ENCODE measurements at places on chromosomes 12 and 14.

DNA sequence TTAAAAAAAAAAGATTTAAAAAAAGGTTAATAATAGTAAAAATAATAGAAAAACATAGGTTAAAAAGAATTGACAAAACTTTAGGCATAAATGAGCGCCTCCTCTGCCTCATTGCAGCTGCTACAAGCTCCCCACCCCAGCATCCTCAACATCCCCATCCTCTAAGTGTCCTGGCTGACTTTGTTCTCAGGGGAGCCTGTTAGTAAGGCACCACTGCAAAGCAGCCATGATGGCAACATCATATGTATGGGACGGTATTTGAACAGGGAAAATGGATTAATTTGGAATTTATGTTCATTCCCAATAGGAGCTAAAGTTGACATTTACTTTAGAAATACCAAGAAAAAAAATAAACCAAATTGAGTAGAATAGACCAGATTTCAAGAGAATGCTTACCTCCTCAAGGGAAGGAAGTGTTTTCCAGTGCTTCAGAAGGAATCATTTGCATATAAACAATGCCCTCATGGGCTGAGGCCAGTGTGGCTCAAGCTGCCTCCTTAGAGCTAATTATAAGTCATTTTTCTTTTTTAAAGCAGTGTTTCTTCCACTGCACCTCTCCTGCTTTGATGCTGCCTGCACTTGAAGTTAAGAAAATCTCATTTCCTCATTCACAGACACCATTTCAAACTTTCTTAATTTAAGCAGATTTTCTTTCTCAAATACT, 59.6 kb downstream of the DACT1 start:
- DNase-seq: no peak

DNA sequence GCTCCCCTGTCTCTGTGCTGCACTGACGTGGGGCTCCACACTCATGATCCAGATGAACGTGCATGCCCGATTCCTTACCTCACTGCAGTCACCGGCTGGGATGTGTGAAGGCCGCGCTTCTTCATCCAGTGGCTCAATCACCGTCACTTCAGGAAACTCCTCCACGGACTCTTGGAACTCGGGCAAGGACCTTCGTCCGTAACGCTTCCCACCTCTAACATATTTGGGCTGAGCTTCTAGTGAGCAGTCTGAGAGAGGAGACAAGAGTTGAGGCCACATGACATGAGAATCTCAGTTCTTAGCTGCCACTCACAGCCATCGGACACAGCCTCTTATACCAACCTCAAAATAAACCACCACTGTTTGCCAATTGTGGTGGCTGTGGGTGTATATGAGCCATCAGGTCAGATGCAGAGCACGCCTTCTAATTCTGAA, 38.3 kb downstream of the NIN start:
- no peak for DNase-seq

- DNase-seq: no peak
Observed at GRCh38 chr12:51409846-51410245, 14.8 kb upstream of the SLC4A8 start.

GRCh38 chr14:34797747-34798583, 77.2 kb downstream of the BAZ1A start:
- DNase-seq: no peak

DNA sequence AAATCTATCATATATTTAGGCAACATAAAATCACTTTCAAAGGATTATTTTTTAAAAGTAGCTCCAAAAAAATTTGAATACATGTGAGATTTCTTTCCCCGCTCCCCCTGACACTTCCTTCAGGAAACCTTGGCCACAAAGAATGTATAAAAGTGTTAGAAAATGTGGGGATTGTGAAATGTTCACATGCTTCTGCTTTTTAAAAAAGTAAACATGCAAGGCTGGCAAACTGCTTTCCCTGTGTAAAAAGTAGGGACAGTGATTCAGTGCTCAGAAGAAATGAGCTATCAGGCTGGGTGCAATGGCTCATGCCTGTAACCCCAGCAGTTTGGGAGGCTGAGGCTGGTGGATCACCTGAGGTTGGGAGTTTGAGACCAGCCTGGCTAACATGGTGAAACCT, 26.6 kb downstream of the MBIP start:
- DNase-seq: peak; percentile 4

DNA sequence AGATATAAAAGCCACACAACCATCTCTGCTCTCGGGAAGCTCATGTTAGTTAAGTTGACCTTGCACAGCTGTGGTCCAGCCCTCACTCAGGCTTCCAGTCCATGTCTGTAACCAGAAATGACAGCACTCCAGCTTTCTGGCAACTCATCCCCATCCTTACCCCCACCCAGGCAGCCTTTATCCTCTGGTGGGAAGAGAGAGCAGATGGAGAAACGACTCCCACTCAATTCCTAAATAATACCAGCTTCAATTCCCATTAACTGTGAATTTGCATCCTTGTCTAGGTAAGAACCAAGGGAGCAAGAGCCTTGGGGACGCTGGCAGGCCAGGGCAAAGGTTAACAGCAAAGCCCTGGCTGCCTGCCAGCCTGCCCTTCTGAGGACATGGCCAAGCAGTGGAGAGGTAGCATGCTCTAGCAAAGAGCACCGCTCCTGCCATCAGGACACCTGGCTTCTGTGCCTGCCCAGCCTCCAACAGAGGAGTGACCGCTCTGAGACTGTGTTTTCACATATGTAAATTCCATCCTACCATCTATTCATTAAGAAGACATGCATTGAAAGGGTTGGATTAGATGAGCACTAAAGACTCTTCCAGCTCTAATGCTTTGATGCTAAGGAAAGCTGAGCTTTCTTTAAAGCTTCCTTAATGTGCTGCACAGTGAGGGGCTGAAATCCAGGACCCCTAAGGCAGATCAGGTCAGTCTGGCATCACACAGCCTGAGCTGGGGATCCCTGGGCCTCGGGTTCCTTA, 236.1 kb downstream of the GRIN2B start:
- no peak for DNase-seq

- DNase-seq: no peak
Observed at GRCh38 chr12:29546000-29546399, 48.5 kb upstream of the OVCH1 start.

DNA sequence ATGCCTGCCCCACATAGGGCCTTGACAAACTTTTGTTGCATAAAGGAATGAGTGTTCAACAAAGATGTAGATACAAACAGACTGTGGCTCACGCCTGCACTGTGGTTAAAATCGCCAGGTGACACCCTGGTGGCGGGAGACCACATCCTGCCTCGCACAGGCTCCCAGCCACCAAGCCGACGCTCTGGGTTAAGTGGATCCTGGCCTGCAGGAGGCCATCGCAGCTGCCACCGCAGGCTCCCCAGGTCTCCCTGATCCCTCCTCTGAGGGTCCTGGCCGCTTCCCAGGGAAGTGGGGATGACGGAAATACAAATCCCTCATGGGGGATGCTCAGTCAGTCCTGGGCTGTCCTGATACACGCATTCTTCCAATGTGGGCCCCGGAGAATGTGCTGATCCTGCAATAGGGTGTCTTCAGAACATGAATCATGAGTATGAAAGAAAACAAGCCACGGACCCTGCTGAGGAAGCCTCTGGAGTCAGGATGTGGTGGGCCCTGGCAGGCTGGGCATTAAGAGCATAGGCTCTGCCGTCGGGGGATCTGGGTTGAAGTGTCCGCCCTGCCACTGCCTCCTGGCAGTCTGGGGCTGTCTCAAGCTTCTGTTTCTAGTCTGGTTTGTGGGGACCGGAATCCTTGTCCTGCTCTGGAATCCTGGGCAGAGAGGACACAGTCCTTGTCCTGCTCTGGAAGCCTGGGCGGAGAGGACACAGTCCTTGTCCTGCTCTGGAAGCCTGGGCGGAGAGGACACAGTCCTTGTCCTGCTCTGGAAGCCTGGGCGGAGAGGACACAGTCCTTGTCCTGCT, 53.5 kb upstream of the BEGAIN start:
- DNase-seq: no peak

DNA sequence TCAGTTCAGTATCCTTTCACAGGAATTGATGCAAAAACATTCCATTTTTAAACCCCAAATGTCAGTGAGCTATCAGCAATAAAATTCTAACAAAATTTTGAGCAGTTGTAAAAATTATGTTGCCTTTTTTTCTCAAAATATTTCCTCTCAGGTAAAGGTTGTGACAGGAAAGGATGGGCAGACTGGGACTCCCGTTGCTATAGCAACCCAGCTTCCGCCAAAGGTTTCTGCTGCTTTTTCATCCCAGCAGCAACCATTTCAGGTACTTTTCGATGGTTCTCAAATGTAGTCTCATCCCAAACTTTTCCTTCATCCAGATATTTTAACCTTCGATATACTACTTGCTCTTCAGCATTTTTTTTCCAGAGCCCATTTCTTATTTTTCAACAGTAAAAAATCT, 13.6 kb downstream of the EP400 start:
- no peak for DNase-seq

- peak; percentile 42 for DNase-seq
Observed at GRCh38 chr12:62934239-62934798, 631 bp downstream of the PPM1H start.

GRCh38 chr12:66799551-66799950, 120.7 kb upstream of the GRIP1 start:
- DNase-seq: no peak

GRCh38 chr14:79473651-79474050, 737.7 kb downstream of the DIO2 start:
- DNase-seq: no peak

- no peak for DNase-seq
Observed at GRCh38 chr12:56572288-56572687, 50.7 kb downstream of the RBMS2 start.

DNA sequence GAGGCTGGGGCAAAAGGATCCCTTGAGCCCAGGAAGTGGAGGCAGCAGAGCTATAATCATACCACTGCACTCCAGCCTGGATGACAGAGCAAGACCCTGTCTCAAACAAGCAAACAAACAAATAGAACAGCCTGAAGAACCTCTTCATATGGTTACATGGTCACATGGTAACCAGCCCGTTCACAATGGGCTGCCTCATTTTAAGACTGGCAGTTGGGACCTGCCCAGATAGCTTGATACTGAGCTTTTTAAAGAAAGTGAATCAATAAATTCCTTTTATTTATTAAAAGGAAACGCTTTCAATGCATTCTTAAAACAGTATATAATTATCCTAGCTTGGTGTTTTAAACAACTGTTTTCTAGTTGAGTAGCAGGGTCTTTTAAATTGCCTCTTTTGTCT, 10.5 kb downstream of the MLXIP start:
- DNase-seq: no peak

- DNase-seq: no peak
Observed at GRCh38 chr14:87430214-87430613, 562.8 kb downstream of the GALC start.

- DNase-seq: no peak
Observed at GRCh38 chr12:122981036-122981471, 573 bp downstream of the ARL6IP4 start.

GRCh38 chr14:73753887-73754795, 40.0 kb upstream of the PNMA1 start:
- DNase-seq: no peak

GRCh38 chr12:113161415-113162016, 12.0 kb downstream of the CFAP73 start:
- peak; percentile 95 for DNase-seq

- DNase-seq: no peak
Observed at GRCh38 chr12:14252697-14253096, 112.8 kb upstream of the ATF7IP start.

DNA sequence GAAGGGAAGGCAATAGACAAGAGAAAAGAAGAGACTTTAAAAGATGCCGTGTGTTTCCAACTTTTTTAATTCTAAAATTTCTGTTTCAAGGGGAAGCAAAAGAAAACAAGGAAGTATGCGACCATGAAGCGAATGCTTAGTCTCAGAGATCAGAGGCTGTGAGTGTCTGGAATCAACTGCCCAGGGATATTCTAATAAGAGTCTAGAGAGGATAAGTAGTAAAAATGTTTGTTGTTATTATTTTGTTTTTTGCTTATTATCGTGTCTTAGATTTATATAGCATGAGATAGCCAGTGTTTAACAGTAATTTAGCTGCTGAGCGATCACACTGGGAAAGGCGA, 421 bp downstream of the FCF1 start:
- DNase-seq: no peak

DNA sequence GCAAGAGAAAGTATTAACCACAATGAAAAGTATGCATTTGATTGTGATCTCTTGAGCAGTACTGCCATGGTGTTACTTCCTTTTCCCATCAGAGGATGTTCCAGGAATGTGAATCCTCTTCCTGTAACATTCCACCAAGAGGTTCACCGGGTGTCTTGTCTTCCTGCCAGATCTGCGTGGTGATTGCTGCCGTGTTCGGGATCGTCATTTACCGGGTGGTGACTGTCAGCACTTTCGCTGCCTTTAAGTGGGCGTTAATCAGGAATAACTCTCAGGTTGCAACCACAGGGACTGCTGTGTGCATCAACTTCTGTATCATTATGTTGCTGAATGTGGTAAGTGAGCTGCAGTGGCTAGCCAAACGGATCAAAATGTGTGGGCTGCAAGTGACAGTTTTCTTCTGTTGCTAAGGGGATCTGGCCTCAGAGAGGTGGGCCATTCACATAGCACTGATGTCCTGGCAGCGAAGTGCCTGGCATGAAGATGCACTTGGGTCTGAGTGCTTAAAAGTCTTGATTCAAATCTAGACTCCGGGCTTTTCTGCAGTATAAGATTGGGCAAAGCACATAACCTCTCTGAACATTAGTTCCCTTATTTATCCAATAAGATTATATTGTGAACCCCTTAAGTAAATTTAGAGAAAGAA, 123.4 kb downstream of the SLC5A8 start:
- DNase-seq: peak; percentile 22

DNA sequence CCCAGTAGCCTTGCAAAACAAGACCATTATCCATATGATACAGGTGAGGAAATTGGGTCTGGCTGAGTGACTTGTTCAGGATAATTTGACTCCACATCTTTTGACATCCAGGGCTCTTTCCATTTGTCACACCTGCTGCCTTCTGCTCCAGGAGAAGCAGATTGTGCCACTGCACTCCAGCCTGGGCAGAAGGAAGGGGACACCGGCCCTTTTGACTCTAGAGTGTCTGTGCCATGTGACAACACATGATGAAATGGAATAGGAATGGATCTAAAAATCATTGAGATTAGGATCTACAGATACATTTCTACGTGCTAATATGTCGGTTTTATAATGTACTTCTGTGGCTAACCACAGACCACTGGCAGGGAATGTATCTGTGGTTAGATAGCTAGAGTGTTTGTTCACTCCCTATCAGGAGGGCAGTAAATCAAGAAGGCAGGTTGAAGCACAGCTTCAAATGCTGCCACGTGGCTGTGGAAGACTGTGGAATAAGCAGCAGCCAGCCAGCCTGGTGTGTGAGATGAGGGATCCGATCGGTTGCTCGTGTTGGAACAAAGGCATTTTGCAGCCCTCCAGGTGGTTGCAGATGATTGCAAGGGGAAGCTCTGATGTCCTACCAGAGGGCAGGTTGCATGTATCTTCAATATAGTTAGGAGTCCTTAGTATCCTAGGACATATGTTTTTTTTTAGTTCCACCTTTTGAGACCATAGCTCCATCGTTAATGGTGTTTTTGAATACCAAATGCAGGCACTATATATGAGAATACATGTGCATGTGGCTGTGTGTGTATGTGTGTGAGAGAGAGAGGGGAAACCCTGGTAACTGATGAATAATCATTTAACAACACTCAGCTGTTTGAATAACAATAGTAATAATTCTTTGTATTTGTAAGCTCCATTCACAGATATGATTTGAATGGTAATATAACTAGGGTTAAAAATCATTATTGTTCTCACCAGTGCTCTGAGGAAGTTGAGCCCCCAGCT, 28.6 kb downstream of the EML1 start:
- DNase-seq: peak; percentile 91

- DNase-seq: no peak
Observed at GRCh38 chr12:127803545-127803944, 463.4 kb upstream of the TMEM132C start.

Data from NCI-H226 (cell line).